ENCODE measurements at places on chromosomes 6 and 20.

GRCh38 chr6:53437557-53438202 lies 88.9 kb upstream of the ELOVL5 start:
- peak; percentile 71 for DNase-seq

DNA sequence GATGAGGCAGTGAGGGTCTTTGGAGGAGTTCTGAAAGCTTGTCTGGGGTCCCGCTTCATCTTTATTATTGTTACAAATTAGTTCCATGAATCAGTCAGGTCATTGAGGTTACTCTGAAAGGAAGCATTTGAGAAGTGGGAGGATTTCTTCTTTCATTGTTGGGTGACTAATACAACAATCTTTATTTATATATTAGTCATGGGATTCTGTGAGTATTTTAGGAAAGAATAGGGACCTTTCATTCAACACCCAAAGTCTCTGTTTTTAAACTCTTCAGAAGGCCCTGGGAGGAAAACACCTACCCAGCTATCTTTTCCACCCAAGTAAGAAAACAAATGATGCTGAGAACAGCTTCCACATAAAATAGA lies 98.3 kb downstream of the SOD2 start:
- DNase-seq = peak; percentile 80

DNA sequence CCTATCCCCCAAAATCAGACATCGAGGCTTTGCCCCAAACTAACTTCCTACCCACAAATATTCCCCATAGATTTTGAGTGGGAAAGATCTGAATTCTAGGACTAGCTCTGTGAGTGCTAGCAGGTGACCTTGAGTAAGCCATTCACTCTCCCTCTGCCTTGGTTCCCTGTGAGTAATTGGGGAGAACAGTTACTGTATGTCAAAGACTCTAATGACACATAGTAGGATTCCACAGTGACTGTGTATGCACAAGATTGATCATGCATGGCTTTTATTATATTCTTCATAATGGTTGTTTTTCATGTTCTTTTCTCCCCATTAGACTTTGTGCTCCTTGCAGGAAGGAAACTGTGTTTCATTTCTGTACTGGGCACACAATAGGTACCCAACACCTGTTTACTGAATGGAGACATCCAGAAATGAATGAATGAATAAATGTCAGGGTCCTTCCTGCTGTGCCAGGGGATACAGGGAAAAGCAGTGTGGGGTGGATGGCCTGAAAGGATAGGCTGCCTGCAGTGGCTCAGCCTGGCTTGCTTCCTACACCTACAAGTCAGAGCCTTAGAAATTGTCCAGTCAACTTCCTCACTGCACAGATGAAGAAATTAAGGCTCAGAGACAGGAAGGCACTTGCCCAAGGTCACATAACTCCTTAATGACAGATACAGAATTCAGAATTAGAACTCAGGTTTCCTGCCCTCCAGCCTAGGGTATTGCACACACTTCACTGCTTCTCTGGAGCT lies 901 bp upstream of the TMEM151B start:
- no peak for DNase-seq

DNA sequence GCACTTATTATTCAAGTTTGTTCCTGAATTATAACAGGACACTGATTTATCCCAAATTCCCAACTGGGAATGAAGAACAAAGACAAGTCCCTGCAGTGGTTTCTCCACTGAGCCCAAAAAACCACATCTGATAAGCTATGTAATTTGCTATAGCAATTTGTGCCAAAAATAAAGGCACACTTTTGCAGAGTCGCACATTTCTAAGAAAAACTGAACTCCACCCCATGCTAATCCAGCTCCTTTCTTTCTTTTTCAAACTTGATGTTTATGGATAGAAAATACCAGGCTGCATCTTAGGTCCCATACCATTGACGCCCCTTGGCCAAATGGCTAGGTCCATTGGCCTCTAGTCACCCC lies 170.2 kb upstream of the CITED2 start:
- no peak for DNase-seq

DNA sequence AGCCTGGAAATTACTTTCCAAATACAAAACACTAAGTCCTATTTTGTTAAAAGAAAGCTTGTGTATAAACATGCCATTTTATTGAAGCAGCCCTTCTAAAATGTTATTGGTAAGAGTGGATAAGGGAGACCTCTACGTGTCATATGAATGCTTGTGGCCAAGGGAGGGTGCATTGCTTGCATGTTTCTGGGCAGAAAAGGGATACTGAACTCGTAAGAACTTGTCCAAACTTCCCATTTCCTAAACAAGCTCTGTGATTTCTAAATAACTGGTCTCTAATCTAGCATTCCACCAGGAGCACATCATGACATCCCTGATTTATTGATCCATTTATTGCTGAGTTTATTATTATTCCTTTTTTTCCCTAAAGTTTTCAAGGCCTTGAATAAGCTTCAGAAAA lies 474.1 kb downstream of the CD109 start:
- peak; percentile 2 for DNase-seq

DNA sequence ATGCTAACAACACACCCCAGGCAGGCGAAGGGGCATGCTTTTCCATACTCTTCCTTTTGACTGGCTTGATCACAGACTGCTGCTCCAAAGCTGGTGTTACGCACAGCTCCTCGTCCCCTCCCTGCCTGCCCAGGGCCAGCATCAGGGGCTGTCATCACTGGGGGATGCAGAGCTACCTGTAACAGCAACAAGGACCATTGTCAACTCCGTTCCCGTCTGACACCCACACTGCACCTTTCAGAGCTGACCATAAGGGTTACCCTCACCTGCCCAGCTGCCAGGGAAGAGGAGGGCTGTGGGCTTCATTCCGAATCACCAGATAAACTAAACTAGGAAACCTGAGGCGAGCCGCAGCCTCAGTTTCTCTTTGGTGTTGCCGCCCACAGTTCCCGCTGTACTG lies 15.4 kb downstream of the NQO2 start:
- no peak for DNase-seq

- no peak for DNase-seq
Observed at GRCh38 chr6:47690791-47691190, 7.6 kb upstream of the ADGRF4 start.

GRCh38 chr20:35635652-35636051 lies 20.0 kb downstream of the SPAG4 start:
- DNase-seq = no peak

GRCh38 chr6:52909131-52909530 lies 367 bp downstream of the GSTA3 start:
- no peak for DNase-seq

DNA sequence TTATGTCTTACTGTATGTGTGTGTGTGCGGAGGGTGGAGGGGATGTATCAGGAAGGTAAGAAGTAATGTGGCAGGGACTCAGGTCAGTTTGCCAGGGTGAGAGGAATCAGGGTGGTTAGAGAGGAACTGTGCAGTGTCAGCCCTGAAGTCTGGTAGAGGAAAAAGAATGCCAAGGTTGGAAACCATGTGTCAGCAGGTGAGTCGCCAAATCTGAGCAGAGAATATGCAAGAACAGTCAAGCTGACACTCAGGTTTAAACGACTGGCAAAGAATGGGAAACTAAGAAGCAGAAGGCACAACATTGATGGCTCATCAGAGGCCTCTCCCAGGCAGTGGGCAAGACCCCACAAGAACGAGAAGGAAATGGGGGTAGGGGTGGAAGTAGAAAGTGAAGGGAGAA lies 107.5 kb upstream of the TBX18 start:
- DNase-seq = no peak

DNA sequence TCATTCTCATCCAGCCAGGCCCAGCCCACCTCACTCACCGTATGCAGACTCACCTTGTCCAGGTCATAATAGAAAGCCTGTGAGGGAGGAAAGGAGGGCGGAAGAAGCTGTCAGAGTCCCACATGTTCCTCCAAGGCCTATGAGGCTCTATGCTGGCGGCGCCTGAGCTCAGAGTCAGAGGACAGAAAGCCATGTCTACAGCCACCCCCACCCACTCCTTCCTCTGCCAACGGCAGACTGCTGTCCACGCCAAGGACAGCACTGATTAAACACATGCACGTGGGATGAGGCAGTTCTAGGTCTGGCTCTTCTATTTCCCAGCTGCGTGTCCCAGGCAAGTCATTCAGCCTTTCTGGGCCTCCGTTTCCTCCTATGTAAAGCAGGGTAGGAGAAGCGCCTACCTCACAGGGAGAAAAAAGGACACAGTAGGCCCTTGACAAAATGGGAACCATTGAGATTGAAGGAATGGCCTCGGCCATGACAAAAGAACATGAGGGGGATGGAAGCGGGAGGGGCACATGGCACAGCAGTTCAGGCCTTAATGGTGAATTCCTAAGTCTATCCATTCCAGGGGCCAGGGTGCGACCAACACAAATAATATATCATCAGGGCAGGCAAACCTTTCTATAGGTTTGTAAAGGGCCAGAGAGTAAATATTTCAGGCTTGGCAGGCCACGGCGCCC lies 80.1 kb downstream of the RIPOR3 start:
- no peak for DNase-seq

- DNase-seq = no peak
Observed at GRCh38 chr6:53943395-53943794, 148.6 kb downstream of the LRRC1 start.

DNA sequence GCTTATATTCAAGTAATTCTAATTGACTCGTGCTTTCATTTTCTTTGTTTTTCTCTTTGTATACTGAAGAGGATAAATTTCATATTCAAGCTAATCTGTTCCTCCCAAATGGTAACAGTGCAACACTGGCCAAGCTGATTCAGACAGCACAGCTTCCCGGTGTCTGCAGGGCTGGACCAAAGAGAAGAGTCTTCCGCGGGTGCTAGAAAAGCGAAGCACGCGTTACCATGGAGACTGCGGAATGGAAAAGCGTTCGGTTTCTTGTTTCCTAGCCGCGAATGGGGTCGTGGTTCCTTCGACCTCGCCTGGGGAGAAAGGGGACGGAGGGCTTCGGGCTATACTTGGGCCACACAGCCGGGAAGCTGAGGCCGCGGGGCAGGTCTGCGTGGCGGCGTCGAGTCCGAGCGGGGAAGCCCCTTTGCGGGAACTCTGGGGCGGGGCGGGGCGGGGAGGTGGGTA lies 6.2 kb upstream of the ZNF311 start:
- peak; percentile 44 for DNase-seq

Measured in A172 (cell line).